Suppressor macrophage treated with lipopolysaccharide for 1 hour (primary cell): ENCODE measurements at places on chromosomes 7 and 10.

GRCh38 chr7:158390460-158390859, 197.2 kb downstream of the PTPRN2 start:
- no peak for DNase-seq

DNA sequence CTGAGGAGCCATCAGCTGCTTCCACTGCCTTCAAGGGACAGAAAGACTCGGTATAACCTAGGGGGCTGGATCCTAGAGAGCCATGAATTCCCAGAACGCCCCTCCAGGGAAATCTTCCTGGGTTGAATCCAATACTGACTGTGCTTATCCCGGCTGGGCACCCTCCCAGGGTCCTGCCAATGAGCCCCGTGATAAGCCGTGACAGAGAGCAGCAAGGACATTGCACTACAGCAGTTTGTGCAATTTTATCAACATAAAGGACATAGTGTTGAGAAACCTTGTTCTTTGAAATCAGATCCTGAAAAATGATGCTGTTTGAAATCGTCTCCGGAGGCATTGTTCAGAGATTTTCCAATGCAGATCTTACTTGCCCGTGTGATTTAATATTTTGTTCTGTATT, 18.8 kb downstream of the AKR1B1 start:
- no peak for DNase-seq

- no peak for DNase-seq
These were observed 75.0 kb upstream of the CTBP2 start for GRCh38 chr10:125235093-125236069.

- DNase-seq, result no peak
These were observed 90.3 kb upstream of the LYZL2 start for GRCh38 chr10:30719832-30720231.

- DNase-seq, result peak; percentile 78
These were observed 6.6 kb upstream of the ABCC2 start for GRCh38 chr10:99775850-99776249.

- DNase-seq, result no peak
These were observed 55.7 kb downstream of the PDGFA start for GRCh38 chr7:463817-464453.

DNA sequence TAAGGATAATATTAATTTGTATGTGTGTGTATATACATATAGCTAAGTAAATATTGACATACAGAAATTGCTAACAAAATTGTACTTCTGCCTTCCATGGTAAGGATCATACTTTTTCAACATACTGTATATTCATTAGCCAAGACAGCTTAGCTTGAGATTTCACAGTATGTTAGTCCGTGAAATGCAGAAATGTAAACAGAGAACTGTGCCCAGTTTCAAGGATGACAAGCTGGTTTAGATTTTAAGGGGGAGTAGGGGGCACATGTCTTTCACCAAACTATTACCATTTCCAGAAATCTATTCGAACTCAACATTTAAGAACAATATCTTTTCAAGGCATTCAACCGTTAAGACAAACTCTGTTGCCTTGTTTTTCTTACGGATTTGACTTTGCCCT, 182.2 kb downstream of the SORCS1 start:
- no peak for DNase-seq

DNA sequence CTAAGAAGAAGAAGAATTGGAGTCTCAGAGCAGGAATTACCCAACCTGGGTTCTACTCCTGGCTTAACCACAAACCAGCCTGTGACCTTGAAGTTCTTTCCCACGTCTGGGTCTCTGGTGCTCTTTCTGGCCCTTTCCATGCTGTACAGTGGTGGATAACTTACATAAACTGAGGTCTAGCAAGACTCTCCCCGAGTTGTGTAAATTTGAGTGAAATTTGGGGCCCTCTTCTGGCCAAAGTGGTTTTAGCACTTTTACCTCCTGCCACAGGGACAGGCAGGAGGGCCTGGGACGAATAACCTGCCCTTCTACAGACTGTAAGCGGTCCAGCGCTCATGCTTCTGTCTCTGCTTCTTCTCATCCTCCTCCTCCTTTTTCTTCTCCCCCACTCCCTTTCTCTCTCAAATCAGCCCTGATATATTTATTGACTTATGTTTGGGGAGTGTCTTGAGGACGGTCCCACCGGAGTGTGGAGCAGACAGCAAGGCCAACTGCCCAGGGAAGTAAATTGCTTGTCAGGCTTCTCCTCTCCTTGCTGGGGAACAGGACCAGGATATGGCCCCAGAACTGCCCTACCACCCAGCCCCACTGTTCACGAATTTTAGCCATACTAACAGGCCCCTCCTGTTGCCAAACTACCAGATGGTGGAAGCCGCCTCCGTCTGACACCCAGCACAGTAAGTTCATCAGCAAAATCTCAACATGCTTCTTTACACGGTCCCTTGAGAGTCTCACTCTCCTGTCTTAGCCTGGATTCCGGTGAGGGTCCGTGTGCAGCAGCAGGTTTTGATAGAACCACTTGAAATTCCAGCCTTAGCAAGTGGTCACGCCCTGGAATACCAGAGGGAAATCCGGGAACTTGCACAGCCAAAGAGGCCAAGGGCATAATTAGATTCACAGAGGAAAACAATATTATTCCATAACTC, 4.0 kb upstream of the SH3PXD2A start:
- DNase-seq, result peak; percentile 70

DNA sequence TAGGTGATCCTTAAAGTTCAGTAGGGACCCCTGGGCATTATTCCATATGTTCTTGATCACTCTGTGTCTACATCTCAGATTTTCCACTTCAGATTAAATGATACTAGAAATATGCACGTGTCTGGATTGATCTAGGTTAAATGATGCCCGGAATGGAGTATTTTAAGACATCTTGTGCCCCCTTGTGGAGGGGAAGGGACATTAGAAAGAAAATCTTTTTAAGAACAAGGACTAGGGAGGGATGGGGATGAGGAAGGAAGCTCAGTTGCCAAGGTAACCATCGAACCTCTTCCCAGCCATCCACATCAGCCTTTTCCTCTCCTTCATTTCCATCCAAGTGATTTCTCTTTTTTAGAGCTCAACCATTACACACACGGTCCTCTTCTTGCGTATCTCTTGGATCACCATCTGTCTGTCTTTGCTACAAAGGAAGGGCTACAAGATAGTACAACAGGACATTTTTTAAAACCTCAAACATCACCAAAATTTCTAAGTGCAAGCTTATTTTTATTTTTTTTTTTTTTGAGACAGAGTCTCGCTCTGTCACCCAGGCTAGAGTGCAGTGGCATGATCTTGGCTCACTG, 40.5 kb downstream of the PRSS2 start:
- peak; percentile 58 for DNase-seq

GRCh38 chr10:18606051-18606695, 45.2 kb downstream of the NSUN6 start:
- DNase-seq, result no peak

DNA sequence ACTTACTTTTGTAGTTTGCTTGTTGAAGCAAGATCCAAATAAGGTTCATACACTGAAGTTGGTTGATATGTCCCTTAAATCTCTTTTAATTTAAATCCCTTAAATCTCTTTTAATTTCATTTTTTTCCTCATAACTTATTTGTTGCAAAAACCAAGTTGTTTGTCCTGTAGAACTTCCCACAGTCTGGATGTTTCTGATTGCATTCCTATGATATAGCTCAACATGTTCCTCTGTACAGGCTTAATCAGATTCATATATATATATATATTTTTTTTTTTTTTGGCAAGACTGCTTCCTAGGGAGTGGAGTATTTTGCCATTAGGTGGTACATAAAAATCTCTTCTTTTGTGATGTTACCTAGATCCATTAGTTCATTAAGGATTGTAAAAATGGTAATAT, 174.9 kb upstream of the MKLN1 start:
- DNase-seq, result no peak

DNA sequence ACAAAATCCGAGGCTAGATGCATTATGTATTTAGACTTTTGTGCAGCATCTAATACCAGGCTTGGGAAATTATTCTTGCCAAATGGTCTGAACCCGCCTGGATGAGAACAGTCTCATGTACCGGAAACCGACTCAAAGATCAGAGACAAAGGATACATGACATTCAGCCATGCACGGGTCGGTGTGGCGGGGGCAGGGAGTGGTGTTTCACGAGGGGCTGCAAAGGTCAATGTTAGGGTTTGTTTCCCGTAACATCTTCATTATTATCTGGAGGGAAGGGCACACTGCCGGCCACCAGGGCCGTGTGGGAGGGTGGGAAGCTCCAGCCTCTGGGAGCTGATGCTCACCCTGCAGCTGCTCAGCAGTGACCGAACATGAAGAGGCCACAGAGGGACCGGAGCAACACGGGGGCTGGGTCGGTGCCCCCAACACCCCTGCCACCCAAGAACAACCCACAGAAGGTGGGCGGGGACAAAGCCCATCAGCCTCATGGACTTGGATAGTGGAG, 23.1 kb downstream of the CNPY1 start:
- no peak for DNase-seq

GRCh38 chr10:102868911-102869257, 386 bp upstream of the AS3MT start:
- no peak for DNase-seq

DNA sequence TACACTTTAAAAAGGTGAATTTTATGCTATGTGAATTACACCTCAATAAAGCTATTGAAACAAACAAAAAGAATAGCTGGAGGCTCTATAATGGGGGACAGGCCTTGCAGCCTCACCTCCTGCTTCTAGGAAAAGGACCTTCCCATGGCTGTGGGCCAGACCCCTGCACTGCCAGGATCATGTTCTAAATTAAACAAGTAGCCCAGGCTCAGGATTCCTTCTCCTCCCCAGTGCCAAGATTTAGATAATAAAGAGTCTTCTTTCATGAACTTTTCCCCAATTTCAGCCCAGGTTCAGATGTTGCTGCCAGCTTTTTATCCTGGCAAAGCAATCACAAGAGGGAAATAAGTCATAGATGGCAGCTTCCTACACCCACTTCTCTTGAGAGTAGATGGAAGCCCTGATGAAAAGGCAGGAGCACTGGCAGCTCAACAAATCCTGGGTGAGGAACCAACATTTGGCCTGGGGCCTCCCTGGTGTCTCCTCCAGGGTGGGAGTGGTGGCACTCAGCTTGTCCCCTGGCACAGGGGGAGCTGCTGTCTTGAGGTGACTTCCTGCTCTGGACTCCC, 22.2 kb upstream of the CAMK2B start:
- DNase-seq, result no peak
